ENCODE measurements at places on chromosomes 11 and 22.

DNA sequence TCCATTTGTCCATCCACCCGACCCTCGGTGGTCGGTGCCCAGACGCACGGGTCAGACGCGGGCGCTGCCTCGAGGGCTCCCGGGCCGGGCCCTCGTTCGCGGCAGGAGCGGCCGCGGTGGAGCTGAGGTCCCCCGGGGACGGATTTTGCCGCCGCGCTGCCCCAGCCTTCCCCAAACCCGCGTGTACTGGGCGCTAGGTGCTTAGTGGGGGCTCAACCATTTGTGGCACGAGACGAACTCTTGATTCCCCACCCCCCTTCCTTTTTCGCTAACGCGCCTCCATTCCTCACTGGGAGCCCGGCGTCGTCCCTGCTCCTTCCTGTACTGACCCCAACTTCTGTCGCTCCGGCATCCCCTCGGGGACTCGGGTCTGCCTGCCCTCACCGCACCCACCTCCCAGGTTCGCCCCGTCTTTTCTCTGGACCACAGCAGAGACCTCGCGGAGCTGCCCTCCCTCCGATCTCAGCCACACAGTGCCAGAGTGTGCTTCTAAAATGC, 789 bp upstream of the CBX7 start:
- no peak for DNase-seq

DNA sequence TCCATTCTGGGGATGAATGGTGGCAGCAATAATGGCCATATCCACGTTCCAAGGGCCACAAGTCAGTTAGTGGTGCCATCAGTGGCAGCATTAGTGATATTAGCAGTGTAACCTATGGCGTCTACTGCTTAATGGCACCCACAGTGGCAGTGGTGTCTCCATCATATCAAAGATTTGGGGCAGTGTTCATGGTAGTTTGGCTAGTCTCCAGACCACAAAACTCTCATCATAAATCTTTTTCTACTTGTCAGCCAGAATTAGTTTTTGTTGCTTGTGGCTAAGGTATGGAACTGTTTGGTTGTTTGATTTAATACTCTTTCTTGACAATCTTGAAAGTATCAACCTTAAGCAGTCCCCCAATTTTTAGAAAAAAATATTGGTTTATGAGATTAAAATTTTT, 45.1 kb upstream of the DEUP1 start:
- no peak for DNase-seq

DNA sequence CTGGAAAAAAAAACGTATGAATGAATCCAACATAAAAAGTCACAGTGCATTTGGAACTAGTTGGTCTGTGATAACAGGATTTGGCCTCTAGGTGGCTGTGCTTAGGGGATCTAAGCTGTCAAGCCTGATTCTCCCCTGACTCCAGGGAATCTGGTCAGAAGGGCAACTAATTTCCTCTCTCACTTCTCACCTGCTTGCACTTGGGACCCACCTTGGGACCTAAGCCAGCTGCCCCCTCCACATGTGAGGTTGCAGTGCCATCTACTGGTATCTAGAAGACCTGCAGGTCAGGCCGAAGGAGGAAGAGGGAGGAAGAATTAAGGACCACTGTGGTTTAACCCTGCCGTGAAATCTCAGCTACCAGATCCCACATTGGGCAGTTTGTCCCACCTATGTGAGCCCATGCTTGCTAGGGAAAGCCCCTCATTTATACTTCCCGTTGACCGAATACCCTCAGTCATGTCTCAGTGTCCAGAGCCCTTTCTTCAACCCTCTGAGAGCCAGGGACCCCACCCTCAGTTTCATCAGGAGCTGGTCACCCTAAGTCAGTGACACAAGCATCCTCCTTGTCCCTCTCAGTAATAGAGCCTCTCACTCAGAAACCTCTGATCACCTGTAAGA, 33.2 kb upstream of the CAVIN3 start:
- peak; percentile 75 for DNase-seq

- DNase-seq: no peak
Observed at GRCh38 chr22:27108425-27109114, 451.2 kb downstream of the MIAT start.

GRCh38 chr22:19912271-19912999, 29.1 kb upstream of the COMT start:
- no peak for DNase-seq

GRCh38 chr22:22616636-22617035, 27.8 kb upstream of the GGTLC2 start:
- no peak for DNase-seq

- no peak for DNase-seq
Observed at GRCh38 chr22:48752451-48753380, 1075.0 kb downstream of the BRD1 start.

DNA sequence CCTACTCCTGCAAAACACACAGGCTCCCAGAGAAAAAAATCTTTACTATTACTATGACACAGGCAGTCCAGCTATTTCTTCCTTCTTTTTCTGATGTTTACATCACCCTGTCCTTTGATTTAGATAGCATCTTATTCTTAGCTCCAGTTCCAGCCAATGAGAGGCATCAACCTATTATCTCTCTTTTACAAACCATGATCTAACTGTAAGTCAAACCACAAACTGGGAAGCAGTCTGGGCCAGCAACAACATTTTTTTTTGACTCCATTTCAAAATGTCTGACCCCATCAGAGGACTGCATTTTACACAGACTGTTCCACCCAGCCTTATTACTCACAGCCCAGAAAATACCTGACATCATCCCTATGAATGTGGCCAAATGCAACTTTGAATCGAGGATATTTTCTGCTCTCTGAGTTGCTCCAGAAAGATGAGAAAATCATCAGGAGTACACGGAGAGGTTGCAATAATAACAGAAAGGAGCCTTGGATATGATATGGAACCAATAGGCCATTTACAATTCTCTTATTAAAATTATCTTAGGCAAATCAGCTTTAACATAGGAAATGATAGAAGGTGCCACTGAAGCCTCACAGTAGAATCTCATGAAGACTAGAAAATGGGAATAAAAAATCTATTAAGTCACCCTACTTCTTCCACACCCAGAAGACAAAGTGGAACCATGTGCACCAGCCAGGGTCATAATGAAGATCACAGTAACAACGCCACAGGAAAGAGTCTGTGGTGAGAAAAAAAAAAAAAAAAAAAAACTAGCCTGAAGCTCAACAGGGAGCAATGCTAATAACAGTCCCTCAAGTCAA, 21.2 kb downstream of the TBRG1 start:
- DNase-seq: peak; percentile 70

GRCh38 chr22:21719024-21719423, 16.6 kb downstream of the YPEL1 start:
- no peak for DNase-seq

Measured in adipocyte (in vitro differentiated cells).